Mucosa of gallbladder (tissue), 1 donor: ENCODE measurements at places on chromosomes 16 and 17. TPM values are rescaled to one million over a fixed set of nuclear protein-coding genes. Genes with fewer than 3 reads are reported as not detected.

DNA sequence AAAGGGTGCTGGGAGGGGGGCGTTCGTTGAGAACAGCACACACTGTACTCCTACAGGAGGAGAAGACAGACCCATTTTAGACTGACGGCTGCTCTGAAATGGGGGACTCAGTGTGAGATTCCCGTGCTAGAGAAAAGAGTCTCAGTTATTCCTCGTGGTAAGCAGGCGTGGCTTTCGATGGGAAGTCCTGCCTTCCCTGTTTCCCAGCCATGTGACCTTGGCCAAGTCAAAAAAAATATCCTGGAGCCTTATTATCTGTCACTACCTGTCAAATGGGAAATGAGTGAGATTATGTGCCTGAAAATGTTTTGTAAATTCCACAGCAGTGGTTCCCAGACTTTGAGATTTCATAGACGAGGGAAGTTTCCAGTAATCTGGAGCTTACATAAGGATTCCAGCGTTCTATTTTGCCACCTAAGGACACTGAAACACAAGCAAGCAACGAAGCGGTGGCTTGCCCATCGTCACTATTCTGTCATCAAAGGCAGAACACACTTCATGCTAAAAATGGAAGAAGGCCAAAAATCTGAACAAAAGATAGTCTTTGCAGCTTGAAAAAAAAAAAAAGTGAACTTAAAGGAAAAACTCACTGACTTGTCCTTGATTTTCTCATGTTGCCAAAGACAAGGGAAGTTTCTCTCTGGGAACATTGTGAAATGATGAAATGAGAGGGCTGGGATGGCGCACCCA is 253.4 kb upstream of the RPL38 start:
- DNase-seq = no peak

DNA sequence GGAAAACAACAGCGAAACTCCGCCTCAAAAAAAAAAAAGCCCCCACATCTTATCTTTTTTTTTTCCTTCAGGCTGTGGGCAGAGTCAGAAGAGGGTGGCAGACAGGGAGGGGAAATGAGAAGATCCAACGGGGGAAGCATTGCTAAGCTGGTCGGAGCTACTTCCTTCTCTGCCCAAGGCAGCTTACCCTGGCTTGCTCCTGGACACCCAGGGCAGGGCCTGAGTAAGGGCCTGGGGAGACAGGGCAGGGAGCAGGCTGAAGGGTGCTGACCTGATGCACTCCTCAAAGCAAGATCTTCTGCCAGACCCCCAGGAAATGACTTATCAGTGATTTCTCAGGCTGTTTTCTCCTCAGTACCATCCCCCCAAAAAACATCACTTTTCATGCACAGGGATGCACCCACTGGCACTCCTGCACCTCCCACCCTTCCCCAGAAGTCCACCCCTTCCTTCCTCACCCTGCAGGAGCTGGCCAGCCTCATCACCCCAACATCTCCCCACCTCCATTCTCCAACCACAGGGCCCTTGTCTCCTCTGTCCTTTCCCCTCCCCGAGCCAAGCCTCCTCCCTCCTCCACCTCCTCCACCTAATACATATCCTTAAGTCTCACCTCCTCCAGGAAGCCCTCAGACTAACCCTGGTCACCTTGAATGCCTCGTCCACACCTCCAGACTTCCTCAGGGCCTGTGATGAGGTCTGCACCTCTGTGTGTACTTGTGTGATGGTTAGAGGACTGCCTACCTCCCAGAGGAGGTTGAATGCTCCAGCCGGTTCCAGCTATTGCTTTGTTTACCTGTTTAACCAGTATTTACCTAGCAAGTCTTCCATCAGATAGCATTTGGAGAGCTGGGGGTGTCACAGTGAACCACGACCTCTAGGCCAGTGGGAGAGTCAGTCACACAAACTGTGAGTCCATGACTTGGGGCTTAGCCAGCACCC is 1.2 kb upstream of the HBA1 start:
- DNase-seq = no peak

The KRT31 gene
- total RNA-seq = not detected

DNA sequence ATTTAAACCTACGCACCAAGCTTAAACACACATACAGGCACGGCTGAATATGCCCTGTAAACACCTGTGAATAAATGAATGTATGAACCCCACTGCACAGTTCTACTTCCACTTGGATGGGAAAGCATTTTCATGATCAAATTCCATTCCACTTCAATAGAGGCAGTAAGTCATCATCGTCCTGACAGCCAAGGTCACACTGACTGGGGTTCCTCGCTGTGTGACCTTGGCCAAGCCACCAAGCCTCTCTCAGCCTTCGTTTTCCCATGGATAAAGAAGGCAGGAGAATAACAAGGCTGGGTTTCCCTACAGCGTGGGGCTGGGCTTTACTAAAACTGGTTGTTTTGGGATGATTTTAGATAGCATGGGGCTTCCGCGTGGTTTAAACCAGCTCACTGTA is 82.8 kb downstream of the TBC1D16 start:
- DNase-seq = no peak

The ALOX12B gene
- 0.43 TPM for total RNA-seq

GRCh38 chr17:72427761-72428109 is 306.9 kb downstream of the SOX9 start:
- DNase-seq = no peak

DNA sequence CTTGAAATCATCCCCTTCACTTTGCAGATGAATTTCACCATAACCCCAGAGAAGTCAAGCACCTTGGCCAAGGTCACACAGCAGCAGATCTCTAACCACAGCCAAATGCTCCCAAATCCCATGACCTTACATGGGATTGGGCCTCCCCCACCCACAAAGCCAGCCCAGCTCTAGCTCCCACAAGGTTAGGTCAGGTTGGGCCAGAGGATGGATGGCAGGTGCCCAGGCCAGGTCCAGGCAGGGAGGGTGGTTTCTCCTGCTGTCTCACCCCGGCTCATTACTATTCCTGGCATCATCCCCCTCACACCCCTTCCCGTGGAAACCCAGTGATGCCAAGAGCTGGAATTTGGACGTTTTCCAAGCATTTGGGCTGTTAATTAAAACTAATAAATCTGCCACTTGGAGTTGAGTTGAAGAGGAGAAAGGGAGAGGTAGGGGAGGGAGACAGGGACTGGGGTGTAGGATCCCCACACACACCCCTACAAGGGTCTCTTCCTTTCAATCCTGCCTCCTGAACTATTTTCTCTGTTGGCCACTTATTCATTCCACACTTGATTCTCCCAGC is 181.6 kb downstream of the TMEM132E start:
- DNase-seq = no peak

- no peak for DNase-seq
Observed at GRCh38 chr17:77880711-77881450, 77.6 kb upstream of the TNRC6C start.

DNA sequence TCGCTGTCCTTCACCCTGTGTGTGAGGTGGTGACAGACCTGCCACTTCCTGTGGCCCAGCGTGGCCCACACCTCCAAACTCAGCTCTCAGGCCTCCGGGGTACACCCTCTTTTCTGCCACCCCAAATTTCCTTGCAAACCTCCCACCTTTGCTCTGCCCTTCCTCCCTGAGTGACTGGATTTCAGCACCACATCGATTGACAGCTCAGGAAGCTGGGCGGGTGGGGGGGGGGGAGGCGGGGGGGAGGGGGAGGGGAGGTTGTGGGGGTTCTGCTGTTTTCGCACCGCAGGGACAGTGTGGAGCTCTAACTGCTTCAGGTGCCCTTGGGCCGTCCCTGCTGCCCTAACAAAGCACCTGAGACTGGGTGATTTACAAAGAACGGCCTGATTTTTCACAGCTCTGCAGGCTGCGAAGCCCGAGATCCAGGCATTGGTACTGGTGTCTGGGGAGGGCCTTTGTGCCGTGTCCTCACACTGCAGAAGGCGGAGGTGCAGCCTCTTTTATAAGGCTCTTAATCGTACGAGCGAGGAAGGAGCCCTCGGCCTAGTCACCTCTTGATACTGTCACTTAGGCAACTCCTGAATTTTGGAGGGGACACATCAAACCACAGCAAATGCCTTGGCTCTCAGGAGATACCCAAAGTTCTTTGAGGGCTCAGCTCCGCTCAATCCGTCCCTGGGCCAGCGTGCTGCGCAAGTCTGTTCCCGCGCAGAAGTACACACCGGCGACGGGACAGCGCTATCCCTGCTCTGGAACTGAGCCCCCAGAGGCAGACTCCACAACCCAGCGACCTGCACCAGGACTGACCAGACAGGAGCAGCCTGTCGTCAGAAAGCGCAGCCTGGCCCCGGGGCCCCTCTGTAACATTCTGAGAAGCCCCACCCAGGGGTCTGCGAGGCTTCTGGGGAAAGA is 3.6 kb downstream of the NDUFAF8 start:
- no peak for DNase-seq

DNA sequence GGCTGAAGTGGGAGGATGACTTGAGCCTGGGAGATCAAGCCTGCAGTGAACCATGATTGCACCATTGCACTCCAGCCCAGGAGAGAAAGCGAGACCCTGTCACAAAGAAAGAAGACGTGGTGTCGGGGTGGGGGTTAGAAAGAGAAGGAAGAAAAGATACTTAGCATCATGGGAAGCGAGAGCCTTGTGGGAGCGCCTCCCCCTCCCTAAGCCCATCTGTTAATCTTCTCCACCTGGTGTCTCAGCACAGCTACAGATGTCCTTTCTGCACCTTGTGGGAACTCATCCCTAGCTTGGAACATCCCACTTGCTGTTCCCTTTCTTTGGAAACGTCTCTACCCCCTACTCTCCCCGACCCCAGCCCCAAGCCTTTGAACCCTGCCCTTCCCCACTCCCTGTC is 6.0 kb downstream of the ZNF688 start:
- no peak for DNase-seq

The CCL18 gene
- total RNA-seq = 0.66 TPM

- peak; percentile 60 for DNase-seq
Observed at GRCh38 chr16:89373355-89374110, 116.8 kb downstream of the ANKRD11 start.

- DNase-seq = no peak
Observed at GRCh38 chr16:1613211-1613622, 1.1 kb downstream of the CRAMP1 start.

DNA sequence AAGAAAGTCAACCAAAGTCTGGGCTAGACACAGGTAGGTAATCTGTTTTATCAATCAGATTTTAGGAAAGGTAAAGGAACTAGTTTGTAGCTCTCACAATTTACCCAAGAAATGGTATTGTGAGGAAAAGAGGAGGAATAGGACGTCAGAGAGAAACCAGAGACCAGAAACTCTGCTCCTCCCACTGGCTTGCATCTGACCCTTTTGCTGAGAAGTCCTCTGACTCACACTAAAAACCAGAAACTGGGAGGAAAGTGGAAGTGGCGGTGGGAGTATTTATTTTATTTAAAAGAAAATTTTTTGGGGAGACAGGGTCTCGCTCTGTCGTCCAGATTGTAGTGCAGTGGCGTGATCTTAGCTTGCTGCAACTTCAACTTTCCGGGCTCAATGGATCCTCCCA is 38.0 kb upstream of the MNT start:
- no peak for DNase-seq

- DNase-seq = no peak
Observed at GRCh38 chr17:80268427-80268826, 7.8 kb downstream of the RNF213 start.

DNA sequence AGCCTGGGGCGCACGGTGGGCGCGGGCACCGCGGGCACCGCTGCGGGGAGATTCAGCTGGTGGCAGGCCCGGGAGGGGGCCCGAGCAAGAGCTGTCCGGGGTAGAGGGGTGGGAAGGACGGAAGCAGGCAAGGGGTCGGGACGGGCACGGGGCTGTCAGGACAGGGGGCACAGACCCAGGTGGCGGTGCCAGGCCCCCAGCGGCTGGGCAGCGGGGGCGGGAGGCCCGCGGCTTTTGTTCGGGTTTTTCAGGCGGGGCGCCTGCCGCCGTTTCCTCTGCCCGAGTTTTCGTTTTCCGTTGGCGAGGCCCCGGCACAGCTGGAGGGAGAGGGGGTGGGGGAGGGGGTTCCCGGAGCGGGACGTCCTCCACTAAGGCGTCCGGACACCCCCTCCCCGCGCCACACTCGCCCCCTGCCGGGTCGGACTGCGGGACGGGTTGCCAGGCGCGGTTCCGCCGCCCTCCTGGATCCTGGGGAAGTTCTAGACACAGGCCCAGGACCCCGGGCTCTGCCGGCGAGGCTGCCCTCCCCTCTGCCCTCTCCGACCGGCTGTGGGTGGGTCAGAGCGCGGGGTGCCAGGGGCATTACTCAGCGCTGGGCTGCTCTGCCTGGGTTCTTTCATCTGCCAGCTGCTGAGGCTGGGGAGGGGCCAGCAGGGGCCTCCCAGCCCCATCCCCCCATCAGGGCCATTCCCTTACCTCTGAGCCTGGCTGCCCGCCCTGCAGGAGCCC is 543 bp downstream of the ARHGAP23 start:
- no peak for DNase-seq

GRCh38 chr16:69444873-69445517 is 20.6 kb downstream of the CYB5B start:
- no peak for DNase-seq

GRCh38 chr16:81752876-81753227 is 26.2 kb upstream of the PLCG2 start:
- no peak for DNase-seq

The SP6 gene
- total RNA-seq = 0.14 TPM

The CNGB1 gene
- total RNA-seq = 0.29 TPM

- DNase-seq = peak; percentile 30
Observed at GRCh38 chr17:15999974-16000827, 577 bp downstream of the TTC19 start.

The ZNF469 gene
- total RNA-seq = 3.7 TPM

The TMIGD1 gene
- not detected for total RNA-seq

DNA sequence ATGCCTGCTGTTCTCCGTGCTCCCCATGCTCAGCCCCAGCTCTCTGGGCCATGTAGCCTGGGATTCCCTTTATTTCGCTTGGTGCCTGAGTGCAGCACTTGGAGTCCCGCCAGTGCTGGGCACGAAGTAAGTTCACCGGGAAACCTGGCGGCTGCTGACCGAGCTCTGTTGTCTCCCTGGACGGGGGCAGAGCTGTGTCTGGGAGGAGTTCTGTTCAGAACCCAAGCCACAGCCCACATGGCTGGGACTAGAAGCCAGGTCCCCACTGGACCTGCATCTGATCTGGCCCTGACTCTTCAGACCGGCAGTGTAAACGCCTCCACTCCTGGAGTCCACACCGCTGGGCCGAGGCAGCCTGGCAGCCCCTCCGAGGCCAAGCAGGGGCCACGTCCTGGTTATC is 37.5 kb upstream of the CIBAR2 start:
- DNase-seq = no peak
